ENCODE measurements at places on chromosomes 3 and 15.
A peak's percentile ranks its signal among the peaks of the same experiment; 100 is the strongest.

GRCh38 chr3:30081904-30082303 lies 524.5 kb upstream of the TGFBR2 start:
- DNase-seq: no peak

- DNase-seq: no peak
Measured at GRCh38 chr3:143676021-143676420, 172.2 kb downstream of the SLC9A9 start.

- no peak for DNase-seq
Measured at GRCh38 chr3:133825969-133826727, 20.5 kb downstream of the SRPRB start.

GRCh38 chr3:186073641-186074040 lies 35.2 kb downstream of the ETV5 start:
- no peak for DNase-seq

GRCh38 chr15:95129574-95129973 lies 898.2 kb downstream of the MCTP2 start:
- no peak for DNase-seq

DNA sequence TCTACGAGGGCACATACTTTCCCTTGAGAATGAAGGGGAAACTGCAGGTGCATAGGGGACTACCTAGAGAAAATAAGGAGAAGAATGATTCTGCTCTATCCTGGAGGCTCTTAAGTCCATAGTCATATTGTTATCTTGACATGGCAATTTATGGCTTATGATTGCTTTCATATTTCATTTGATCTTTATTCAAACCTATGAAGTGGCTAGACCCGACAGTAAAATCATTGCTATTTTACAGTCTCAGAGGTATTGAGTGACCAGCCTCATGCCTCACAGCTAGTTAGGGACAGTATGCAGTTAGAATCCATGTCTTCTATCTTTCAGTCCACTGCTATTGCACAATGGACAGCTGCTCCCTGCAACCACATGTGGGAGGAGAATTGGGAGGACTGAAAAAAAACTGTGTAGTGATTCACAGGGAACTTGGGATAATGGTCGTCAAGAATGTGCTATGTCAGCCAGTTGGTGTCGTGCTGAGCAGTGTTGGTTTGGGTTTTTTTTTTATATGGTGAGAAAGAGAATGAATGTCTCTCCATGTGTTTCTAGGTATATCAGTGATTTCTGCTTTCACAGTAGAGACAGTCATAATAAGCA lies 63.2 kb upstream of the SPPL2A start:
- peak; percentile 21 for DNase-seq

GRCh38 chr3:169455472-169455871 lies 208.0 kb downstream of the MECOM start:
- no peak for DNase-seq

DNA sequence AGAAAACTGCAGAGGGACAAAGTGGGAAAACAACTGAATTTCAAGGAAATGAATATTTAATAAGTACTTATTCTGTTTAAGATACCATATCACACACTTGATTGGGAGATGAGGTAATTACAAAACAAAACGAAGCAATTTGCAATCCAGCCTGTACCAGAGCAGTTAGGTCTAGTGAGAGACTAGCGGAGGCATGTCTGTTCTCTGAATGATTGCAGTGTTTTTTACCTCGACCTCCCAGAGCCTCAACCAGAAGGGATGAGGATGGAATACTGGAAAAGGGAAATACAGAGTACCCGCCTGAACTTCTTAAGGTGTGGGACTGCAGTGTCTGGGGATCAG lies 59.5 kb downstream of the PIK3CB start:
- no peak for DNase-seq

- no peak for DNase-seq
Measured at GRCh38 chr3:23976555-23976954, 31.5 kb downstream of the NR1D2 start.

GRCh38 chr3:176286476-176287085 lies 910.7 kb downstream of the TBL1XR1 start:
- no peak for DNase-seq

DNA sequence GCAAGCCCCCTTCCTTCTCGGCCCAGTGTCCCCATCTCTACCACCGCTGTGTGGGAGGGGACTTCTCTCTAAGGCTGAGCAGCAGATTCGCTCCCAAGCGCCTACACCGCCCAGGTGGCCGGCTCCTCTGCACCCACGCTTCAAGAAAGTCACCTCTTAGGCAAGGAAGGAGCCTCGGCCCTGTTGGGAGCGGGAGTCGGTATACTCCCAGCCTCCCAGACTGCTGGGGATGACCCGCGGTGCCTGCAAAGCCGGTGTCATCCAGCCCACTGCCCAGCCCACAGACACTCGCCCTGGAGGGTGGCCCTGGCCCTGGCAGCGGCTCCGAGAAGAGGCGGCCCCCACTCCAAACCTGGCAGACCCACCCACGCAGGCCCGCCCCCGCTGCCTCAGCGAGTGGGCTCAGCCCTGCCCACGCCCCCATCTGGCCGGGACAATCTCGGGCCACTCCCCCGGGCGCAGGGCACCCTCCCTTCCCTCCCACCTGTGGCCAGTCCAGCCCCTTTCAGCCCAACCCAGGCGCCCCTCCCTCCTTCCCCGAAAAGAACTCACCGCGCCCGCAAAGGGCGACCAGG lies 396 bp downstream of the CHRNB4 start:
- DNase-seq: no peak

GRCh38 chr3:171822431-171823106 lies 12.3 kb upstream of the PLD1 start:
- no peak for DNase-seq

GRCh38 chr3:177057768-177058167 lies 139.5 kb downstream of the TBL1XR1 start:
- DNase-seq: no peak
